ENCODE measurements at places on chromosomes 16 and 17.
A peak's percentile ranks its signal among the peaks of the same experiment; 100 is the strongest.

DNA sequence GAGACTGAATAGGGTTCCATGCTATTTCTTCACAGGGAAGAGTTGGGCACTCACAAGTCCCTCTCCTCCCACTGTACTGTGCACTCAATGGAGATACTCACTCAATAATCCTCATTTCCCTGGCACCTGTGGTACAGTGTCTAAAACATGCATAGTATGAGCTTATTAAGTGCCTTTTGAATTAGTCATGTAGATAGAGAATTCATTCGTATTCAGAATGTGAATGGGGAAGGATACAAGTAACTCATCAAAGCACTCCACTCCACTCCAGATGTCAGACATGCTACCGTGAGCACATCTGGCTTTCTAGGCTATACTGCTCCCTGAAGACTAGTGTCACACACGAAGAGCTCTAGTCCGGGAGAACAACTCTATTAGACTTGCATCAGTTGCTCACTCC lies 6.3 kb downstream of the C17orf75 start:
- no peak for DNase-seq

DNA sequence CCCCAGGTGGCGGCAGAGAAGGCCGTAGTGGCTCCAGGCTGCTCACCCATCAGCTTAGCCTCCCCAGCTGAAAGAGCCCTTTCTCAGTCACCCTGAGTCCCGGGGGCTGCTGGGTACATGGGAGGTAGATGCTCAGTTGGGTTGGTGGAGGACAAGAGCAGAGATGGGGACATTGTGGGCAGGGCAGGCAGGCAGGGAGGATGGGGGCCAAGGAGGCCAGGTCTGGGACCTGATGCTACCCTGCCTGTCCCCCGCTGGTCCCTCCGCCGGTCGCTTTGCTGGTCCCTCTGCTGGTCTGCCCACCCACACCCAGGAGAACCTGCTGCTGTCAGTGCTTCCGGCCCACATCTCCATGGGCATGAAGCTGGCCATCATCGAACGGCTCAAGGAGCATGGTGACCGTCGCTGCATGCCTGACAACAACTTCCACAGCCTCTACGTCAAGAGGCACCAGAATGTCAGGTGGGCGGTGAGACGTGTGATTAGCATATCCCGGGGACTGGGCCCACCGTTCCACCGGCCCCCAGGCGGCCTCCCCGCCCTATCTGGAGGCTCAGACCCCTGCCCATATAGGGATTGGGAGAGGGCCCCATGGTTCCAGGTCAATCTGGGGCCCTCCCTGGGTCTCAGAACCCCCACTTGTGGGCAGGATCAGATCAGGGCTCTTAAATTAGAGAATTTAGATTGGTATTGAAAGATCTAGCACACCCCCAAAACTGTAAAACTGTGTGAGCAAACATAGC lies 26.9 kb downstream of the ADCY7 start:
- no peak for DNase-seq

- DNase-seq: no peak
These were observed 11.4 kb upstream of the ITPRIPL2 start for GRCh38 chr16:19102187-19102872.

- DNase-seq: peak; percentile 34
These were observed 705 bp downstream of the FOXK2 start for GRCh38 chr17:82519971-82520903.

DNA sequence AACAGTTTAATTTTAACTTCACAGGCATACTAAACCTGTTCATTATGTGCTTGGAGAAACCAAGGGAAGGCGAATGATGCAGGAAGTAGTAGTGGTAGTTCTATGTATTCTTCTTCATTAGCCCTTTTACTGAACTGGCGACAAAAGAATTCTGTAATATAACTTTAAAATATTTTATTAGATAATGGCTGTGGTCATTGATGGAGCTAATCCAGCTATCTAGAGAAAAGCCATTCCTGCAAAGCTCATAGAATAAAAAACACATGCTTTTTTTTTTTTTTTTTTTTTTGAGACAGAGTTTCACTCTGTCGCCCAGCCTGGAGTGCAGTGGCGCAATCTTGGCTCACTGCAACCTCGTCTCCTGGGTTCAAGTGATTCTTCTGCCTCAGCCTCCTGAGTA lies 23.5 kb downstream of the TANC2 start:
- DNase-seq: no peak

All from WERI-Rb-1 (cell line).